Stimulated activated effector memory CD8-positive, alpha-beta T cell treated with anti-CD3 and anti-CD28 coated beads, Interleukin-12 subunit alpha, Interleukin-12 subunit beta, amount 100 ng/mL, for 72 hours (primary cell): ENCODE measurements at places on chromosomes 5 and 9.

GRCh38 chr5:82364497-82364896, 86.3 kb upstream of the RPS23 start:
- no peak for DNase-seq

DNA sequence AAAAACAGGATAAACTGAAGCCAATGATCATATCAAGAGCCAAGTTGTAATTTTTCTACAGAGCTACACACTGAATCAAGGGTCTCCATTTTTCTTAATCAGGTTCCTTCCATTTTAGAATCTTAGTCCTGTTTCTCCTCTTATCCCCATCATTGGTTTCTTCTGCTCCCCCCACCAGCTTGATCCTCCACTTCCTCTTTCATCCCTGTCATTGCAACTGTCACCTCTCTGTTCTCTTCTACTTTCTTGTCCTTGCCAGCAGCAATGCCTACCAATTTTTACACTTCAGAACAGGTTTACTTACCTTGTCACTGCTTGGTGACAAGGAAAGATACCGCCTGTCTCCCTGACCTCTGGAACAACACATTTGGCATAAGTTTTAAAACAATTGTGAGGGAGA, 97.3 kb downstream of the CFAP90 start:
- no peak for DNase-seq

DNA sequence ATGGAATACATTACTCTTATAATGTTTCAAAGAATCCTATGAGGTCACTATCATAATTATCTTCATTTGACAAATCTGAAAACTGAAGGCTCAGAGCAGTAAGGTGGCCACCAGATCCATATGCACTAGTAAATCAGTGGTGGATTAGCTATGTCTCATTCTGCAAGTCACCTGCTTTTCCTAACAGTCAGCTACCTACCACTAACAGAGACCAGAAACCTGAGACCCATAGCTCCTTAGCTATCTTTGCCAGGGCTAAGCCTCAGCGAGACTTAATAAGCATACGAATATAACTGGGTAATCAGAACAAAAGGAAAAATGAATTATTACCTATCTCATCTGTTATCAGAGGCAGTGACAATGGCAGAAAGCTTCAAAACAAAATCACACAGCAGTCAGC, 118.7 kb downstream of the AUH start:
- no peak for DNase-seq

- DNase-seq, result no peak
Observed at GRCh38 chr5:3858524-3858923, 262.9 kb downstream of the IRX1 start.

DNA sequence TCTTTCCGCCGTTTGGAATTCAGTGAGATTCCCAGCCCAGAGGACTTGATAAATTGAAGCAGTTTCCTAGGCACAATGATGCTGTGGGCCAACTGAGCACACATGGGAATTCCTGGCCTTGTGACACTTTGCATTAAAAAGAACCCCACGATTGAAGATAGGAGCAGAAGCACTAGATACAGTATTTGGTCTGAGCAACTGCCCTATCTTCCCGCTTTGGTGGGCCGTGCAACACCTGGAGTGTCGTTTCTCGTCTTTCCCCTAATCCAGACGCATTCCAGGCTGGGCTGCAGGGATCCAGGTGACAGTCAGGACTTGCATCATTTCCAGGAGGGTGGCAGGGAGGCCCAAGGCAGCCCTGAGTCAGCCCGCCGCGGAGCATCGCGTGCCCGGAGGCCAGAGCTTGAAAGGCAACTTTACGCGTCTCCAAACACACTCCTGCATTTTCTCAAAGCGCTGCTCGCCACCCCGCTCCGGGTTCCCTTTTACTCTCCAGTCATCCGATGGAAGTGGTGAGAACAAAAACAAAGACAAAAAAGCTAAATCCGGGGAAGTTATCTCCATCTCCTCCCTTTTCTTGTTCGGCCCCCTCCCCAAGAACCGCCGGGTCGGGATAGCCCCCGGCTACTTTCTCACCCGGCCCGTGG, 753 bp upstream of the STC2 start:
- no peak for DNase-seq

GRCh38 chr5:163809473-163809872, 304.1 kb downstream of the MAT2B start:
- DNase-seq, result no peak

- no peak for DNase-seq
Observed at GRCh38 chr9:21788752-21789151, 13.7 kb upstream of the MTAP start.

- no peak for DNase-seq
Observed at GRCh38 chr9:114347675-114348074, 18.0 kb downstream of the ORM2 start.

GRCh38 chr5:90886381-90886780, 327.8 kb downstream of the ADGRV1 start:
- no peak for DNase-seq

- no peak for DNase-seq
Observed at GRCh38 chr5:154509784-154510555, 31.9 kb upstream of the HAND1 start.

- no peak for DNase-seq
Observed at GRCh38 chr5:91946870-91947269, 563.8 kb upstream of the ARRDC3 start.

DNA sequence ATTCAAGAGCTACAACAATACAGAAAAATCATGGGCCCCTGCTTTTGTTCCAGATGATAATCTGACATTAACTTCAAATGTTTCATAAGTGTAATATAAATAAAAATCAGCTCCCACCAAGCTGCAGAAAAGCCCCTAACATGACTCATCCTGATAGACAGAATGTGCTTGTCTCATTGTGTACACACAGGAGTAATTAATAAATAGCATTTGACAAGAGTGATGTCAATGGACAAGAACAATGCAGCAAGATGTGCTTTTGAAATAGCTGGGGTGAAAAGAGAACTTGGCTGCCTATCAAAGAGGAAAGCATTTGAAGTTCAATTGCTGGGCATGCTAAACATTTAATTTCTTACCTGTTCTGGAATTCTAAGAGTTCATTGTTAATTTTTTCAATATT, 79.2 kb downstream of the DNAH5 start:
- DNase-seq, result no peak

- DNase-seq, result no peak
Observed at GRCh38 chr5:169805937-169806700, 169.0 kb downstream of the DOCK2 start.

GRCh38 chr9:113205861-113206260, 15.2 kb downstream of the FKBP15 start:
- no peak for DNase-seq

DNA sequence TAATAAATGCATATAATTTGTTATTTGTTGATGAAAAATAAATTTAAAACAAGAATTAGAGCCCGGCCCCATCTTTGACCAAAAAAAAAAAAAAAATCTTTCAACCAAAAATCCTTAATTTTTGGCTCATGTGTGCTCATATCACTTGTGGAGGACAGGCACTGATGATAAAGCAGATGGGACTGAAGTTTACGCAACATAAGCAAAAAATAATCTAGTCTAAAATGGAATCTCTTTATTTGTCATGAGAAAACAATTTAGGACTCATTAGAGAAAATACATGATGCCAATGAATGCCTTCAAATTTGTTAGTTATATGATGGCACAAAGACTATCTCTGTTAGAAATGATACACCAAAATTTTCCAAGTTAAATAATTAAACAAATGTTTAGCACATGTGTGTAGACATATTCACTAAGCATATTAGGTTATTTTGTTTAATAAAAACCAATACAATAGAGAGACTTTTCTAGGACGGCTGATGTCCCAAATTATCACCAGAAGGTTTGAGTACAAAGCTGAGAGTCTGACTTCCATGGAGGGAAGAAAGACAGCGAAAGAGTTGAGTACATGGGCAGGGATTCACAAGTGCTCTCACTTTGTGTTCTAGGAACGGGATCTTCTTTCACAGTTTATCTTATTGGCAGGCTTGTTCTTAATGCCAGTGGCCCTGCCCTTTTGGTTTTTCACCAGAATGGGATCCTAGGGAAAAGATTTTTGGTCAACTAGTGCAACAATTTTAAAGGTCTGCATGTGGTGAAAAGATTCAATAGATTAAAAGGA, 621.4 kb downstream of the RAB3C start:
- DNase-seq, result no peak

DNA sequence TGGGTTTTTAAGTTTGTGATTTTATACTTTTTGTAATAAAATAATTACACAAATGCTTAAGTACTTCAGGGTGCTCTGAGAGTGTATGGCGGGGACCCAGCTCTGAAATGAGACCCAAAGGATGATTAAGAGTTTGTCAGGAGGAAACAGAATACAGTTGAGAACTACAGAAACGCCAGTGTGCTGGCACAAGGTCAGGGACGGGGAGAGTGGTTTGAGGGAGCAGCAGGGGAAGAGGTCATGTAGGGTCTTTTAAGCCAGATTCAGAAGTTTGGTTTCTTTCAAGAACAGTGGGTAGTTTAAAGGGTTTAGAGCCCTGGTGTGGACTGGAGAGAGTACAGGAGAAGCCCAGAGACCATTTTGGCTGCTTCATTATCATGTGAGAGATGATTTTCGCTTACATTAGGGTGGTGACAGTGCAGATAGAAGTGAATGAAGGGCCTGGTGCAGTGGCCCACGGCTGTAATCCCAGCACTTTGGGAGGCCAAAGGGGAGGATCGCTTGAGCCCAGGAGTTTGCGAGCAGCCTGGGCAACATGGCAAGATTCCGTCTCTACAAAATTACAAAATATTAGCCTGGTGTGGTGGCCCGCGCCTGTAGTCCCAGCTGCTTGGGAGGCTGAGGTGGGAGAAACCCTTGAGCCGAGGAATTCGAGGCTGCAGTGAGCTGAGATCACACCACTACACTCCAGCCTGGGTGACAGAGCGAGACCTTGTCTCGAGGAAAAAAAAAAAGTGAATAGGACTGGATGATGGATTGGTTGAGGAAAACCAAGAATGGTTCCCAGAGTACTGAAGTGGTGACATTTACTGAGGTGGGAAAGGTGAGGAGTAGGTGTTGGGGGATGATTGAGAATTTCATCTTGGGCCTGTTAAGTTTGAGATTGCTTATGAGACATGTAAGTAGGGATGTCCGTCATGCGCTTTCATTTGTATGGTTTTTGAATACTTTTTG, 1.4 kb upstream of the ETF1 start:
- peak; percentile 62 for DNase-seq

DNA sequence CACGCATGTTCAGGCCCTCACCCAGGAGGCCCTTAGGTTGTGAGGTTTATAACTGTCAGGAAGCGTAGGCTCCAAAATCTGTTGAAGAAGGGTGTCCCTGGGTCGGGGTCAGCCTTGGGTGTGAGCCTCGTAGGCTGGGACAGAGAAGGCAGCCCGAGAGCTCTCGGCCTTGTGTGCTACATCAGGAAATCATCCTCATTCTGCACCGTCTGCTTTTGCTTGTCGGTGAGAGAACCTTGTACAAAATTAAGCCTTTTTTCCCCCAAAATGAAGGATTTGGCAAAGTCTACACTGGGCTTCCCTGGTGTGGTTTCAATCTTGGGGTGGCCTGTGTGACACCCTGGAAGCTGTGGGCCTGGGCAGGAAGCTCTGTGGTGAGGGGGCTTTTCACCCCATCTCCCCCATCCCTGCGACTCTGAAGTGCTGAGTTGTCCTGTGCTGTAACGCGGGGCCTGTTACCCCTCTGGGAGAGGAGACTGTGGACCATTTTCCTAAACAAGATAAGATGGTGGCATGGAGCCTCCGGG, 55.3 kb downstream of the AHRR start:
- DNase-seq, result peak; percentile 47

- no peak for DNase-seq
Observed at GRCh38 chr5:10091701-10092100, 158.0 kb downstream of the ATPSCKMT start.

GRCh38 chr9:93304574-93305496, 120.9 kb downstream of the WNK2 start:
- no peak for DNase-seq

DNA sequence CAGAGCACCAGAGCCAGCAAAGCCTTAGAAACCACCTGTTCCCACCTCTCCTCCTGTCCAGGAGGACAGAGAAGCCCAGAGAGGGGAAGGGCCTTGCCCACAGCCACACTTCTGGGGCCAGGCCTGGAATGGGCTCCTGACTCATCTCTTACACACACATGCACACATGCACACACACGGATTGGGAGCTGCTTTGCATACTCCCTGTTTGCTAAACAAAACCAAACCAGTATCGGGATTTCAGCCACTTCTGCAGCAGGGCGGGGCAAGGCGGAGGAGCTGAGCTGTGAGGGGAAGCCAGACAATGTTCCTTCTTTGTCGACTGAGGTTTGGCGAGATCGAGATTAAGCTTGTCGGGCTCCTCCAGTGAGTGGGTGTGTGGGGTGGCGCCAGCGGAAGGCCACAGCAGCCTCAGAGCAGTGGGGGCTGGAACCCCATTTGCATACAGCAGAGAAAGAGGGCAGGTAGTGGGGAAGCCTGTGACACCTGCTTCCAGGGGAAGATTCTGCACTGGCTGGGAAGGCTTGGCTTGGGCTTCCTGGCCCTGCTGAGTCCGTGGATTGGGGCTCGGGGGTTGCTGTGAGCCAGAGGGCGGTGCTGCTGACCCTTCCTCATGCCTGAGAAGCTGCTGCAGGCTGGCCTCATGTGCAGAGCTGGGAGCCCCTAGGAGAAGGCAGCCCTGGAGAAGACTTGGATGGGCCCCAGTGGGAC, 16.1 kb downstream of the GFI1B start:
- no peak for DNase-seq

GRCh38 chr9:23543419-23543818, 282.6 kb downstream of the ELAVL2 start:
- no peak for DNase-seq

DNA sequence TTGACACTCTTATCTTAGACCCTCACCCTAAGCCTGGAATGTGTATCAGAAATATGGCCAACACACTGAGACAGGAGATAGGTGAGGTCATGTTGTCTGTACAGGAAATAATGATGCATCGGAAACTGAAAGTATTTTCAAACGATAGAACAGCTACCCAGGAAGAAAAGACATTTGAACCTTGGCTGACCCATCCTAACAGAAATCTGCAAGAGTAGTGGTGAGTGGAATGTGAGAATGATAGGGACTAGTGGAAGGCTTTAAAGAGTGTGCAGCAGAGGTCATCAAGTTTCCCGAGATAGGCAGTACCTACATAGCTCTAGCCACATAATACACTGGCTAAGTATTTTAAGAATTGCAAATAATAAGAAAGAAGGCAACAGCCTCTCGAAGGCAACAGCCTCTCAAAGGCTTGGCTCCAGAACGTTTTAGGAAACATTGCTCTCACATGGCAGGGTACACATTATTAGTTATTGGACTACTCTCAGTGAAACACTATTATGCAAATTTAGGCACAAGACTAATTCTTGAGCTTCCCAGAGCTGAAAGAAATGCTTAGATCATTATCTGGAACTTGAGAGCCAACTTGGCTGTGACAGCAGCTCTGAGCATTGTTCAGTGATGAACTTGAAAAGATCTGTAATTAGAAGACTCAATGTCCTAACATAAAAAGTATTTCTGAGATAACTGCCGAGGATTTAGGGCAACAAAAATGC, 133.1 kb upstream of the FBXL7 start:
- DNase-seq, result no peak

DNA sequence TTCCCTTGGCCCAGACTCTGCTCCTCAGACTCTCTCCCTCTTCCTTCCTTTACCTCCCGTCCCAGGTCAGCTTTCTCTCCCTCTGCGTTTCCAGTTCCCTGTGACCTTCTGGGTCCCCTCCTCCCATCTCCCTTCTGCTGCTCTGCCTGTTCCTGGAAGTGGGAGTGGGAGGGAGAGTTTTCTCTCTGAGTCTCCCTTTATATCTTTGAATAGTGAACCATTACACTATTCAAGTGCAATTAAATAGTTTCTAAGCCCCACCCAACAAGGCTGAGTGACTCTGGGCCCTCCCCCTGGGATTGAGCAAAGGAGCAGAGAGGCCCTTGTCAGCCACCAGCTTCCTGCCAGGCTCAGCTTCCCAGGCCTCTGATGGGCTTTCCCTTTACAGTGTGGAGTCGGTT, 34.8 kb downstream of the THBS4 start:
- no peak for DNase-seq

GRCh38 chr5:50836356-50836755, 169.9 kb downstream of the PARP8 start:
- no peak for DNase-seq
